ENCODE measurements at places on chromosomes 5 and 9.

DNA sequence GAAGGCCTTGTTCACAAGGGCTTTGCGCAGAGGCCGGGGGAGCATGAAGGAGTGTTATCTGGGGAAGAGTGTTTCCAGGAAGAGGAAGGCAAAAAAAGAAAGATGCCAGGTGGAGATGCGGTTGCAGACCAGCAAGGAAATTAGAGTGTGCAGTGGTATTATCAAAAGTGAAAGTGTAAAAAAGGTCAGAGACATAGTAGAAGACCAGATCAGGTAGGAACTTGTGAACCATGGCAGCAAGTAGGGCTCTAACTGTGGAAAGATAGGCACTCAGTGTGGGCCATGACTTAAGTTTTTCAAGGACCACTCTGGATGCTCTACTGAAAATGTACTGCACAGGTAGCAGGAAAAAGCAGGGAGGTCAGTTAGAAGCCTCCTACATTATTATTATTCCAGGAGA, 90.1 kb upstream of the SPOCK1 start:
- DNase-seq = no peak

DNA sequence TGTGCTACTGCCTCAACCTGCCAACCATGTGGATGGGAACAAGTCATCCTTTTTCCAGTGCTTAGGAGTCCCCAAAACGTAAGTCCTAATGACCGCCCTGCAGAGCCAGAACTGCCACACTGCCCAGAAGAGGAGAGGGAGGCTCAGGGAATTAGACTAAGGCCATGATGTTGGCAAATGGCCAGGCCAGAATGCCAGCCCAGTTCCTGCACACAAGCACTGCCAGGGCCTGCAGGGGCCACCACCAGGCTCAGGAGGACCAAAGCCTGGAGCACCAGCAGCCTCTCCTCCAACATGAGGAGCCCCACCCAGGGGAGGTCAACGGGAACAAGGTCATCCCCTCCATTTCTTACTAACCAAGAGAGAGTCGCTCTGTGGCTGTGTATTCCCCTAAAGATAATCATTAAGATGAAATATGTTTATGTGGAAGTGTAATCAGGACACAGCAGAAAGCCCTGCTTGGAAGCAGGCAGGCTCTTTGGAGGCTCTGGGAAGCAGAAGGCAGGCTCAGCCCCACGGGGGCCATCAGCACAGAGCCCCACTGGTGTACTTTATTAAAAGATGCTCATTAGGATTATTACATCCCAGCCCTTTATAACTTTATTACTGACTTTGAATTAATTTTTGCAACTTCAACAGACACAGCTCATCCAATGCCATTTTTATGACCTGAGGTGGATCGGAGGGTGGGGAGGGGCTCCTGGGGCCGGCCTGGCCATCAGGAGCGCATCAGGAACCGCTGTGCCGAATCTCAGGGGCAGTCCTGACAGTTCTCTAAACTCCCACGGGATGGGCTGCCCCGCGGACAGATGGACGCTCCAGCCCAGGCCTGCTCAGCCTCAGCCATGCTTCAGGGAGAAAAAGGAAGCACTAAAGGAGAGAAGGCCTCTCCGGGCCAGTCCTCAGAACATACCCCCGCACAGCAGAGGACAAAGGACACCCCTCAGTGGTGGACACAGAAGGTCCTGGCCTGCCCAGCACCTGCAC, 127.0 kb downstream of the ADAMTS2 start:
- no peak for DNase-seq

- no peak for DNase-seq
These were observed 17.0 kb downstream of the CDK5RAP2 start for GRCh38 chr9:120562861-120563443.

- DNase-seq = no peak
These were observed 5.5 kb upstream of the AK3 start for GRCh38 chr9:4746278-4747030.

DNA sequence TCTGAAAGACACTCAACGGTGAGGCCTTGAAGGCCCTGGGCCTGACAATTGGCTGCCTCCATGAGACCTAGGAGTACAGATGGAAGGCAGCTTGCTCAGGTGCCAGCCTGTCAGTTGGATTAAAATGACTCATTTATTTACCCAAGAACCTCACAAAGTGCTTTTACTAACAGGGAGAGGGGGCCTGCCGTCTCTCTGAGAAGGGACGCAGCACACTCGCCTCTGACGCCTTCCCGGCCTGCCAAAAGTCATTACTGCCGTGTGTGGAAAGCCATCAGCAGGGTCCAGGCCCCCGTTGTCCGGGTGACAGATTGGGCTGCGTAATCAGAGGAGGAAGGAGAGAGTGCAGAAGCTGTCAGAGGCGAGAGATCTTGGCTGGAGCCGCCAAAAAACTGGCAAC, 32.4 kb downstream of the DDX31 start:
- DNase-seq = no peak

DNA sequence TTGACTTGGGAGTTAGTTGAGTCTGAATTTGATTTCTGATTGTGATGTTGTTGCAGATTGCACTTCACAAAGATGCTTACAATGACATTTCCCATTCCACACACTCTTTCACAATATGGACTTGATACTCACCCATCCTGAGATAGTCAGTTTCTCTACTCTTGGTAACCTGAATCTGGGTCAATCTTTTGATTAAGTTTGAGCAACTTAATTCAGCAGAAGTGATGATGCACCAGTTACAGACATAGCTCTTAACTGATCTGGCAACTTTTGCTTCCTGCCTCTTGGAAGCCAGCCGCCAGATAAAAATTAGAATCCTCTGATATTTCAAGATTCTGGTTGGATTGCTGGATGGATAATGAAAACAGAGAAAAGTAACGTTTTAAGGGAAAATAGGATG, 79.7 kb upstream of the OSMR start:
- DNase-seq = no peak

DNA sequence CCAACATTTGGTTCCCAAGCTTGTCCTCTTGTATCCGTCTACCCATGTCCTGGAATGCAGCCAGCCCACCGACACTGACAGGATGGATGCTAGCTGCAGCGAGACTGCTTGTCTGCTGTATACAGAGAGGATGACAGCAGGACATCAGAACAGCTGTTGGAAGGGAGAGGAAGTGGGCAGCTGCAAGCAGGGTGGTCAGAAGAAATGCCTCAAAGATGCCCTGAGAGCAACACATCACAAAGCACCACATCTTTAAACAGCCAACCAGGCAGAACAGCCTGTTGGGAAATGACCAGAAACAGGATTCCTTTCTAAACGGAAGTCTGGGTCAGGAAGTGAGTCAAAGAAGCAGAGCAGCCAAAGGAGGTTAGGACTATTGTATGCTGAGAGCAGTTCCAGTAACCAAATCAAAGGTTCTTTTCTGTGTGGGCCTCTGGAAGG, 219.1 kb downstream of the NDUFS4 start:
- DNase-seq = peak; percentile 5

DNA sequence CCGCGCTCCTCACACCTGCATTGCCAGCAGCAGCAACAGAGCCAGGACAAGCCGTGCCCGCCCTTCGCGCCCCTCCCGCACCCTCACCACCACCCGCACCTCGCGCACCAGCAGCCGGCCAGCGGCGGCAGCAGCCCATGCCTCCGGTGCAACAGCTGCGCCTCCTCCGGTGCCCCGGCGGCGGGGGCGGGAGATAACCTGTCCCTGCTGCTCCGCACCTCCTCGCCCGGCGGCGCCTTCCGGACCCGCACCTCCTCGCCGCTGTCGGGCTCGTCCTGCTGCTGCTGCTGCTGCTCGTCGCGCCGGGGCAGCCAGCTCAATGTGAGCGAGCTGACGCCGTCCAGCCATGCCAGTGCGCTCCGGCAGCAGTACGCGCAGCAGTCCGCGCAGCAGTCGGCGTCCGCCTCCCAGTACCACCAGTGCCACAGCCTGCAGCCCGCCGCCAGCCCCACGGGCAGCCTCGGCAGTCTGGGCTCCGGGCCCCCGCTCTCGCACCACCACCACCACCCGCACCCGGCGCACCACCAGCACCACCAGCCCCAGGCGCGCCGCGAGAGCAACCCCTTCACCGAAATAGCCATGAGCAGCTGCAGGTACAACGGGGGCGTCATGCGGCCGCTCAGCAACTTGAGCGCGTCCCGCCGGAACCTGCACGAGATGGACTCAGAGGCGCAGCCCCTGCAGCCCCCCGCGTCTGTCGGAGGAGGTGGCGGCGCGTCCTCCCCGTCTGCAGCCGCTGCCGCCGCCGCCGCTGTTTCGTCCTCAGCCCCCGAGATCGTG, 517 bp downstream of the KCNN2 start:
- DNase-seq = no peak

DNA sequence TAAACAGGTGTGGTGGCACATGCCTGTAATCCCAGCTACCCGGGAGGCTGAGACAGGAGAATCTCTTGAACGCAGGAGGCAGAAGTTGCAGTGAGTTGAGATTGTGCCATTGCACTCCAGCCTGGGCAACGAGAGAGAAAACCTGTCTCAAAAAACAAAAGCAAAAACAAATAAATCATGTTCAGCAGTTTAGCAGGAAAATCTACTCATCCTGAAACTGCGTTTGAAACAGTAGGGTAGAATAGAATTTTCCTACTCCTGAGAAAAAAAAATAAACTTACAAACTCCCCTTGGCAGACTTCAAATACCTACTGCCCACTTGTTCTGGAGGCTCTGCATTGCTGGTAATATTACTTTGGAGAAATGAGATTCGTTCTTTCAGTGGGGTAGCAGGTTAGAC, 367.7 kb downstream of the GADD45G start:
- no peak for DNase-seq

Measured in HS-27A (cell line).